Cardiac fibroblast (primary cell): ENCODE measurements at places on chromosomes 4 and X.

GRCh38 chr4:158814636-158815330 is 46.0 kb downstream of the FNIP2 start:
- peak; percentile 36 for DNase-seq

DNA sequence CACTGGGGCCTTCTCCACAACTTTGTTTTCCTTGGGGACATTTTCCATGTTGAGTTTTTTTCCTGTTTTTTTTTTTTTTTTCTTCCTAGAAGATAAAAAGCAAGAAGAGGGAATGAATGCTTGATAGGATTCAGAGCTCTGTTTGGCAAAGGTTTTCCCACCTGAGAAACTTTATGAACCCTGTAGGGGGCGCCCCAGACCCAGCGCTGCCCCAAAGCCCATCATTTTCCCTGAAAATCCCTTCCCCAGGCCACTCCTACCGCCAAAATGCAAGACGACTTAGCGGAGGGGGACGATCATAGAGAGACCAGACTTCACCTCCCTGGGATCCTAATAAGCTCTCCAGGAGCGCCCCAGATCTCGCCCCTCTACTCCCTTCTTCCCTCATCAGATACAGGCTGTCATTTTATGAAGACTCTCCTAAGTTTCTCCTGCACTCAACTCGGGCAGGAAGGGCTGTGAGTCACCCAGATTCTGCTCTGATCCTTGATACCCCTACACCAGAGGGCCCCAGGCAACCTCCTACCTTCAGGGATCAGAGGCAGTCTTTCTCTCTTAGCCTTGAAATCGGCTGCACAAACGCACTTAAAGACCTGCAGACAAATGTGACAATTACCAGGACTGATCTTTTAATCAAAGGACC is 1.4 kb downstream of the BEX5 start:
- no peak for DNase-seq

GRCh38 chrX:2521092-2521926 is 20.5 kb upstream of the DHRSX start:
- no peak for DNase-seq

DNA sequence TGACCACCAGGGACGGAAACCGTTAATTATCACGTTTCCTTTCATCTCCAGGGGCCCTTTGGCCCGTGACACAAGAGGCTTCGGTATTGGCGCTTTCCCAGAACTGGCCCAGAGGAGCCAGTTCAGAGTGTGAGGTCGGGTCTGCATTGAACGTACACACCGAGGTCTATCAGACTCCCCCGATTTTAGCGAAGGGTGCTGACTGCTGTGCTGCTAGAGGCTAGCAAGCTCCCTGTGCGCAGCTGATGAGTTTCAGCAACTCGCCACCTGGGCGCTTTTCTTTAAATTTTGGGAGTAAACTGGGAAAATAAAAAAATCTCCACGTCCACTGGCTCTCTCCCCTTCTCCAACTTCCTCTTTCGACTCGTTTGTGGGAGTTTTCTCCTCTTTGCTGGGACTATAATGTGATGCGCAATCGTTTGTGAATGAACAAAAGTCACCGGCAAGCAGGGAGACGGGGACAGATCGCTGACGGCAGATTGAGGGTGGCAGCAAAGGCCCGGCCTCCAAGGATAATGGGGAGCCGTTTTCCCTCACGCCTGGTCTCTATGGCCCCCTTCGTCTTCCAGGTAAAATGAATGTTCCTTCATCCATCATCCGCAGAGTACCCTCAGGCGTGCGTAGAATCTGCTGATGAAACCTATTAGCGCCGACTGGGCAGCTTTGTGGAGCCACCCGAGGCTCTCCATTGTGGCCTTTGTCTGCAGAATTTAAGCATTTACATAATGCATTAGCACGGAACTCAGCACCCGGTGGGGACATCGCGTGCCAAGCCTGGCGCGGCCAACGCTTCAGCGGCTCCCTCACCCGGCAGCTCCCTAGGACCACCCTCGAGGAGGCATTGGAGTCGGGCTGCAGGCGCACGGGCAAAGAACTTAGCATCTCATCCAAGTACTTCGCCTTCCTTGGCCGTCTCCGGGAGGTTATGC is 1.6 kb upstream of the LRAT start:
- DNase-seq, result peak; percentile 2

GRCh38 chrX:11180571-11180970 is 69.4 kb downstream of the HCCS start:
- DNase-seq, result no peak

- DNase-seq, result no peak
Observed at GRCh38 chr4:110007217-110007616, 94.5 kb downstream of the EGF start.

DNA sequence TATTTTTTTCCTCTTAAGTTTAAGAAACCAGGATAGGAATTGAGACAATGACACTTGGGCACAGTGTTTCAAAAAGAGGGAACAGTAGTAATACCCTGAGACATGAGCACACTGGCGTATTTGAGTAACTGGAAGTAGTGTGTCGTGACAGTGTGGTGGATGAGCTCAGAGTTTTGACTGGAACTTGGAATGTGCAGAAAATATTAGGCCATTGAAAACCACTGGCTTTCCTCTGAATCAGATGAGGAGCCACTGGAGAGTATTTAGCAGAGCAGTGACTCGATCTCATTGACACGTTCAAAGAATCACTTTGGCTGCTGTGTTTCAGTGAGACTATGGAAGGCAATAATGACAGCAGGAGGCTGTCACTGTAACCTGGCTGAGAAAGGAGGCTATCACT is 1531.2 kb downstream of the STIM2 start:
- DNase-seq, result no peak

DNA sequence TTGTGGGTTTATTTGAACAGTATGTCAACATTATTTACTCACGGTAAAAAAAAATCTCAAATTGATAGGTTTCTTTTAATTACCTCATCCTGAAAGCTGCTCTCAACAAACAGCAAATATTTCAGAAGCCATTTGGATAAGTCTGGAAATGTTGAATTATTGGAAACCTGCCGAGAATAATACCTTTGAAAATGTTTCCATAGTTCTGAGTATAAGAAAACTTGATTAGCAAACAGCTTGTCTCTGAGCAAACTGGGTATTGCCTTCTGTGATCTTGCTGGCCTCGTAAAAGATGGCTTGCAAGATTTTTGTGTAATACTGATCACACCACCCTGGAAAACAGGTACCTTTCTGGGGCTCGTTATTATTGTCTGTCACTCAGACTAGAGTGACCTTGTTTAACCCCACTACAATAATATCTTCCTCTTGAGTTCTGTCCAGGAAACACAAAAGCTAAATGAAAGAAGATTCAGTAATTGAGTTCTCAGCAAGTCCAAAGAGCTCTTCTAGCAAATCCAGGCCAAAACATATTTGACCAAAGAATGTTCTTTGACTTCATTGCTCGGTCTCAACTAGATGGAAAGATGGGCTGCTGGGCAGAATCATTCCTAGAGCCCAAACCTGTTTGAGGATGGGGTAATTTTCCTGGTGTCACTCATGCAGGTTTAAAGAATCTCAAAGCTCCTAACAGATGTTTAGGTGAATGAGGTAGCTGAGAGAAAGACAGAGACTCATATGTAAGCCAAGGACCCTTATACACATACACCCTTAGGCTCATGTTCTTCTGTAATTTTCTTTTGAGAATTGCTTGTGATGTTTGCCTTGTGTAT is 255.6 kb upstream of the JADE1 start:
- DNase-seq, result peak; percentile 59

GRCh38 chr4:118398226-118399090 is 45.7 kb upstream of the PRSS12 start:
- no peak for DNase-seq

GRCh38 chr4:165740911-165741310 is 132.1 kb upstream of the TLL1 start:
- peak; percentile 25 for DNase-seq

DNA sequence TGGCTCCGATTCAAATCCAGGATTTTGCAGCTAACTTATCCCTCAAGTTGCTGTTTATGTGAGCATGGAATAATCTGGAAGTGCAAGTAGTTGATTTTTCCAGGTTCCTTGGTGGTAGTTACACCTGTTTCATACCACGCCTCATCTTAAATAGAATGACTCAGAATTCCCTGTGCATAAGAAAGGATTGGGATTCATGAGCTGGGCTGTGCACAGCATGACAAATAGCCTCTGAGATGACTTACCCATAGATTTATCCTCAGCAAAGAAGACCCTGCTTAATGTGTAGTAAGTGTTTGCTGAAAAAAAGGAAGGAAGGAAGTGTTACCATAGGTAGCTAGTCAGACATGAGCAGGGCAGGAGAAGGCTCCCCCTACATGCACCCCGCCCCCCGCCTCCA is 777.7 kb upstream of the ADGRL3 start:
- DNase-seq, result no peak

GRCh38 chr4:186932631-186933187 is 209.1 kb upstream of the FAT1 start:
- peak; percentile 20 for DNase-seq

DNA sequence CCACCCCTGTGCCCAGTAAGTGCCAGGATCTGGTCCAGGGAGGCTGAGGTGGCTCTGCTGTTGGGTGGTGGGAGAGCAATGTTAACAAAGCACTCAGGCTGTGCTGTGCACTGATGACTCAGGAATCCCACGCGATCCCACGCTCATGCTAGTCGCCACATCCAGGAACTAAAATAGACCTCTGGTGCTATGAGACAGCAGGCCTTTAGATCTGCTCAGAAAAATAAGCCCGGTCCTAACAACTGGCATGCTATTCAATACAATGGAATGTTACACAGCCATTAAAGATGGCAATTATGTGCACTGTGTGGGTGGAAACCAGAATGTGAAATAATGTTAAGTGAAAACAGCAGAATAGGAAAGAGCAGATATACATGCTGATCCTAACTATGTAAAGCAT is 26.0 kb downstream of the ARL13A start:
- peak; percentile 44 for DNase-seq

DNA sequence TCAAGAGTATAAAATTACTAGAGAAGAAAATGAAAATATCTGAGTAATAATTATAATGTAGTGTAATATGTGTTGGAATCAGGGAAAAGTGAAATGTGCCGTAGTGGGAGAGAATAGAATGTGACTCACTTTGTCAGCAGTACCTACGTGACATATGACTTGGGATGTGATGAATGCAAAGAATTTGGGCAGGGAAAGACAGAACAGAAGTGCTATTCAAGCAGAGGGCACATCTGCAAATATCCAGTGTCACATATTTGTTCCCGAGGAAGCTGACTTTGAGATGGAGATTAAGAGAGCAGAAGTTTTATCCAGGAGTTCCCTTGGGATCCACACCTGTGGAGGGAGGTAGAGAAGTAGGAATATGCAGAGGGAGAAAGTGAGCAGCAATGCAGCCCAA is 69.3 kb upstream of the HS3ST1 start:
- DNase-seq, result peak; percentile 49

GRCh38 chr4:182795446-182796238 is 121.5 kb downstream of the DCTD start:
- no peak for DNase-seq

- no peak for DNase-seq
Observed at GRCh38 chr4:88178626-88179231, 20.3 kb upstream of the ABCG2 start.

DNA sequence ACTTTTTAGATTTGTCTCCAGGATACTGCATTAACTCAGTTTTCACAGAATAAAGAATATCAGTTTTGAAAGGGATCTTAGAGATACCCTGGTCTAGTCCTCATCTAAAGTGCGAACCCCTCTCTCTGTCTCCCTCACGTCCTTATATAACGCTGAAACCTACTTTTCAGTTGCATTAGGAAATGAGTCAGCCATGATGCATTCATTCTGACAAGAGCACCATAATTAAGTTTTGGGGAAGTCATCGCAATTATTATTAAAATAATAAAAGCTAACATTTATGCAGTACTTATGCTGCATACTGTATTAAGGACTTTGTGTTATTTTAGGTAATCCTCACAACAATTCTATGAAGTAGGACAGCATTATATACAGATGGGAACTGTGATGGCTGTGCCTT is 116.1 kb downstream of the REELD1 start:
- DNase-seq, result no peak

- DNase-seq, result no peak
Observed at GRCh38 chr4:162891788-162892707, 274.6 kb downstream of the NAF1 start.

- DNase-seq, result no peak
Observed at GRCh38 chr4:105166066-105166465, 19.4 kb downstream of the TET2 start.

DNA sequence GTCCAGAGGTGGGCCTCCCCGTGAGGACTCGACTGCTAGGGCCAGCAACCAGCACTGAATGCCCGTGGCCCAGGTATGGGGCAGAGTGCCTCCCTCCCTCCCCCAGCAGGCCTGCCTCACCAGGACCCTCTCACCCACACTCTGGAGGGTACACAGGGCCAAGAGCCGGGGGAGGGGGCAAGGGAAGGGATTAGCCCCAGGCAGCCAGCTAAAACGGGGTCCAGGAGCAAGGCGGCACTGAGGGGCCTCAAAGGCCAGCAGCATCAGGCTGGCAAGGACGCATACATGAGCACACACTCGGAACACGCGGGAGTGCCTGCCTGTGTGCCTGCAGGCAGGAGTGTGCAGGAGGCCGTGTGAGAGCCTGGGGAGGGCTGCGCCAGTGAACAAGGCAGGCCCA is 18.3 kb upstream of the DUSP9 start:
- DNase-seq, result no peak
